ENCODE measurements at places on chromosomes 3 and 15.

- DNase-seq, result peak; percentile 49
Measured at GRCh38 chr3:150798122-150798618, 35.2 kb upstream of the SIAH2 start.

DNA sequence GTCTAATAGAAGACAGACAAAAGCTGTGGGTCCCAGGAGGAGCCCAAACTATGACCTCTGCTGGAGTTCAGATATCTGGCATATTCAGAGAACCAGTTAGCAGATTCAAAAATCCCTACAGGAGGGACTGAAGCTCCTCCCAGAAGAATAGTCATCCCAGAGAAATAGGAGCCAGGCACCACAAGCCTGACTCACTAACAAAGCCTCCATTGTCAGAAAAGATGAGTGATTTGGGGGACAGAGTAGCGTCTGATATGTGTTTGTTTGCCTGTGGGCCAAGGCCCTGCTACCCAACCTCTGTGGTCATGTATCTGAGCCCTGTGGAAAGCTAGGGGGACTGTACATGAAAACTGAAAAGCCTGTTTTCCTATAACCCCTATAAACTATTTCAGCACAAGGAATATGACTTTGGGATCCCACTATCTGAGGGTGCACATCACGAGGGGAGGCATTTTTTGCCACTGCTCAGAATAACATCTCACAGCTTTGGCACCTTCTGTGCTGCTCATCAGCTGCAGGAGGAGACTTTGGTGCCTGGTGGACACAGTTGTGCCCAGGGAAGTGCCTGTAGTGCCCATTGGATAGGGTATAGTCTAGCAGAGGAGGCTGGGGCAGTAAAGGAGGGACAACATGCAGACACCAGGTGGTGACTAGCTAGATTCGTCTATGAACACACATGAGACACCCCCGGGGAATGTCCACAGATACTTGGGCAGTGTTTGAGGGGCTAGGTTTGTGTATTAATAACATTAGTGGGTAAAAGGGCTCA is 9.7 kb upstream of the LARP6 start:
- DNase-seq, result no peak

GRCh38 chr3:148911173-148911572 is 46.1 kb downstream of the CPA3 start:
- no peak for DNase-seq

GRCh38 chr3:42701371-42702065 is 1.1 kb downstream of the HHATL start:
- DNase-seq, result peak; percentile 15

Data from NAMALWA (cell line).